Pulmonary artery endothelial cell (primary cell): ENCODE measurements at places on chromosomes 4 and X. TPM values are rescaled to one million over a fixed set of nuclear protein-coding genes. Genes with fewer than 3 reads are reported as not detected.

The NR3C2 gene
- 6.8 and 7.6 TPM in 2 replicates for total RNA-seq

The LONRF3 gene
- total RNA-seq = 10.7 and 22.4 TPM in 2 replicates

The MAGEA2 gene
- total RNA-seq = not detected in 2 replicates

The RBMXL3 gene
- total RNA-seq = not detected in 2 replicates

The NPNT gene
- under 0.01 and 0.11 TPM in 2 replicates for total RNA-seq

The VCX3B gene
- not detected in 2 replicates for total RNA-seq

The RNF150 gene
- 0.07 and 0.11 TPM in 2 replicates for total RNA-seq

The ZMAT1 gene
- total RNA-seq = 0.95 and 1.2 TPM in 2 replicates

The SERTM2 gene
- total RNA-seq = not detected in 2 replicates

The ARHGAP36 gene
- 0.07 TPM in 1 of 2 replicates, not detected in the other for total RNA-seq

The EVC2 gene
- total RNA-seq = 9.3 and 12.1 TPM in 2 replicates

The MAGEB10 gene
- total RNA-seq = not detected in 2 replicates

The ABCG2 gene
- total RNA-seq = 4.5 and 11.9 TPM in 2 replicates

The C4orf36 gene
- total RNA-seq = 0.40 and 0.88 TPM in 2 replicates
